ENCODE measurements at places on chromosomes 3 and 15. TPM values are rescaled to one million over a fixed set of nuclear protein-coding genes. Genes with fewer than 3 reads are reported as not detected.

MAGEL2 gene
- polyA plus RNA-seq: 1.7 TPM

SPINT1 gene
- polyA plus RNA-seq: 2.0 TPM

DNA sequence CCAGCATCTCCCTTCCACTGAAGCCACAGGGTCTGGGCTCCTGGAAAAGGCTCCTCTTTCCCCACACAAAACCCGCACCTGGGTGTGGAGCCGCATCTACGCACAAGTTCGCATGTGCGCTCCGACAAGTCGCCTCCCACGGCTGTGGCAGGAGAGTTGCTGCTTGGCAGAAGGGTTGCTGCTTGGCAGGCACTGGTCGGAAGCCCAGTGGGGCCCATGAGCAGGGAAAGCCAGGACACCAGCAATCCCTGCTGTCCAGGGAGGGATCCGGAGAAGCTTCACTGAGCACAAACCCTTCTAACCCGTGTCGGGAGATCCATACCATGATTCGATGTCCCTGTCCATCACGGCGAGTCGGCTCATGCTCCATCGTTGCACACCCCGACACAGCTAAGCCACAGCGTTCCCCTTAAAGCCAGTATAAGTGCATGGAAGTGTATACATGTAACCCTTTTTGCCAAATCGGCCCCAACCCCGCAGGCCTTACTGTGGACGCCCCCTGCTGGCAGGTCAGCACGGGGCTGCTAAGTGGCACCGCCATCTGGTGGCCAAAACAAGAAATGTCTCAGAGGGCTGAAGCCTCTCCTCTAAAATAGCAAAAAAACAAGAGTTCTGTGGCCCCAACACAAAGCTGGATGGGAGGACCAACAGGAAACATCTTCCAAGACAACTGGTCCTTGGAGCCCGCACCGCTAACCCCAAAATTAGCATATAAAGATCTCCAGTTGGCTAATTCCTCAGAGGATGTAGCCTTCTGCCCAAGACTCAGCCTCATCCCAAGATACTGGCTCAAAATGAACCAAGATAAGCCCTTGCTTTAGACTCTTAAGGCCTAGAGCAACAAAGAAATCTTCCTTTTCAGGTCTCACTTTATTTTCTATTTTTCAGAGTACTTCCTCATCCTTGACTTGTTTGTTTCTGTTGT lies 8.3 kb downstream of the ANKRD63 start:
- peak; percentile 87 for DNase-seq

DNA sequence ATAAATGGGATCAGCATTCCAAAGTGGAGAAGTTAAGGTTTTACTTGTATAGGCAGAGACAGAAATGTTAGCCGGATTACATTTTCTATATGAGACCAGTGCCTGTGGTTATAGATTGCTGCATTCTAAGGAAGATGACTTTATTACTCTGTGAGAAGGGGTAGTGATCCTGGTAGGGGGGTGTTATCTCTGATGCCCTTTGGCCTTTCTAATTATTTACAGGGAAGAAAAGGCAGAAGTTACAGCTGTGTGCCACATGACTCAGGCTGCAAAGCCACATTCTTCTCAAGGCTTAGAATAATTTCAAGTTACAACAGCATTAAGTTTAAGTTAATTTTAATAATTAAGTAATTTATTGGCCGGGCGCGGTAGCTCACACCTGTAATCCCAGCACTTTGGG lies 2.2 kb upstream of the TMC3 start:
- DNase-seq: no peak

GRCh38 chr15:56361987-56362386 lies 3.2 kb upstream of the TEX9 start:
- no peak for DNase-seq

- no peak for DNase-seq
These were observed 855.9 kb downstream of the MCTP2 start for GRCh38 chr15:95087253-95087609.

GRCh38 chr15:96369825-96370621 lies 39.5 kb downstream of the NR2F2 start:
- no peak for DNase-seq

TMEM45A gene
- polyA plus RNA-seq: 72.0 TPM

GRCh38 chr3:111807826-111808225 lies 51.2 kb upstream of the PHLDB2 start:
- no peak for DNase-seq

DNA sequence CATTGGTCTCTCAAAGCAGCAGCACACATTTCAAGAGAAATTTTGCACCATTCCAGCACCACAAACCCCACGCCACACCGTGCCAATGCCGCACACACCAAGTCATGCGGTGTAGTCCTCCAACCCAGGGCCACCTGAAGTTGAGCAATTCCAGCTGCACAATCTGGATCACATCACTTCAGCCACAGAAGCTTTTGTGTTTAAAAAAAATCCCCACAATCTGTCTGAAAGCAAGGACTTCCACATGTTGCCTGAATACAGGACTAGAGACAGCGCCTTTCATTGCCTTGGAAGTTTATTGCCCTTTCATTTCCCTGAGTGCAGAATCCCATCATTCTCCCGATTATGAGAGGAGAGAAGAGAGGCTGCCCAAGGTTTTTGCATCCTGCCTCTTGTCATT lies 175.6 kb upstream of the BCL6 start:
- peak; percentile 41 for DNase-seq
